ENCODE measurements at places on chromosomes 3 and 15.
A peak's percentile ranks its signal among the peaks of the same experiment; 100 is the strongest.

- no peak for DNase-seq
These were observed 7.1 kb downstream of the SCAMP2 start for GRCh38 chr15:74866090-74866489.

DNA sequence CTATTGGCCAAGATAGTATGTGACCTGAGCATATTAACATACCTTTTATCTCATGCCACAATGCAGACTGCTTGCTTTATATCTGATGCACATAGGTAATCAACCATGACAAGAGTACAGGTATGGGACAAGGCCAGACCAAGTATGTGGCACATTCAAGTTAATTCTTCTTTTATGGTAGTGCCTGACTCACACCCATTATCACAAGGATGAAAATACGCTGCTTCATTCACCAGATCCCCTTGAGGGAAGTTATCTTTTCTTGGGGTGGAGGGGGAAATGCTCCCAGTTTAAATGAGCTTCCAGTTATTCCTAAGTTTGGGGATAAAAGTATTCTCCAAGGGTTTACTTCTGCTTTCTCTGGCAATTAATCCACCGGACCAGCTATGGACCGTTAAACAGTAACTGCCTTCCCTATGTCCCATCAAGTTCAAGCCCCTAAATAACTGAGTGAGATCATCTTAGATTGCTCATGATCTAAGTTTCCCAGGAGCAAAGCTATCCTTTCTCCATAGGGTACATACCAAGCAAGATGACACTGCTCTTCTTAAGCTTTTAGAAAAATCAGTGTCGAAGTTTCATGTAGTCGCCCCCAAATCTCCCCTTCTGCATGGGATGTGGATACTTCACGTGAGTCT lies 1.9 kb downstream of the COL8A1 start:
- no peak for DNase-seq

DNA sequence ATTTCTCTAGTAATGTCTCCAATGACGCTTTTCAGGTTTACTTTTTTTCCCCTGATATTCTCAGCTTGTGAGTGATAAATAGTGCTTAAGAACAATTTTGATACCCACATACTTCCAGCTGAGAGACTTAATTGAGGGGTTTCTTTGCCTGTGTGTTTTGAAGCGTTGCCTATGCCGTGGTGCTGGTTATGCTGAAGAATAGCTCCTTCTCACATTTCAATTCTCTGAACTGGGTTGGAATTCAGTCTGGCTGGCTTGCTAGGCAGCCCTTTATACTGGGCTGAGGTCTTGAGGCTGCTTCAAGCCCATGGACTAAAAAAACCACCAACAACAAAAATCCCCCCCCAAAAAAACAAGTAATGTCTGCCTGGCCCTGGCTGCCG lies 87.4 kb downstream of the CHST2 start:
- no peak for DNase-seq

GRCh38 chr3:149577801-149578200 lies 80.0 kb downstream of the WWTR1 start:
- no peak for DNase-seq

- DNase-seq, result no peak
These were observed 35.6 kb upstream of the MUC4 start for GRCh38 chr3:195847055-195847950.

DNA sequence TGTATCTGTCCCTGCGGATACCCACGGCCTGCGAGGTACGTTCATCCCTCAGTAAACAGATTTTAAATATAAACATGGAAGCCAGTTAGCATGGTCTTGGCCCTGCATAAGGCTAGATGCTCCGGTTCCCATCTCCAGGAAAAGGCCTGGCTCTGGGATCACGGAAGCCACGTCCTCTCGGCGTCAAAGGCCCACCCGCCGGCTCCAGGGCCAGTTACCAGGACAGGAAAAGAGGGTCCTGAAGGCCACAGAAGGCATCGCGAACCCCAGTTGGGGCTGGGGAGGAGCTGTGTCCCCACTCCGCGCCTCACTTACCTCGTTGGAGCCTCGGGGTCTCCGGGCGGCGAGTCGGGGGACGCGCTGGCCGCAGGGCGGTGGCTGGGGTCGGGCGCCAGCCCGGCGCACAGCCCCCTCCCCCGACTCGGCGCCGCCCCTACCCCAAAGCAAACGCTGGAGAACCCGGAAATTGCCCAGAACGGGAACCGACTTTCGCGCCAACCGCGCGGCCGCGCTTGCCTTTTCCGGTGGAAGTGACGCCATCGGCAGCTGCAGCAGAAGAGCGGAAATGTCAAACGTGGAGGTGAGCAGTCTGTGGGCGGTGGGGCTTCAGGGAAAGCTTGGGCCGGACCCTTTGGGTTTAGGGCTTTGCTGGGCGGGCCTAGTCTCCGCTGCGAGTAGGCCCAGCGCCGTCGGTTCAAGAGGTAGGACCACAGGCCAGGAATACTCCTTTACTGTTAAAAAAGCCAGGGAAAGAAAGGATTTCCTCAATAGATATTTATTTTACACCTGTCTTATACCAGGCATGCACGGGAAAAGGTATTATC lies at the start of gene TOPBP1:
TSS of gene TOPBP1 (minus strand) at position 488 of the 824 bp plus-strand sequence. CDS start 814 bp downstream, outside the sequence.
- peak; percentile 88 for DNase-seq

DNA sequence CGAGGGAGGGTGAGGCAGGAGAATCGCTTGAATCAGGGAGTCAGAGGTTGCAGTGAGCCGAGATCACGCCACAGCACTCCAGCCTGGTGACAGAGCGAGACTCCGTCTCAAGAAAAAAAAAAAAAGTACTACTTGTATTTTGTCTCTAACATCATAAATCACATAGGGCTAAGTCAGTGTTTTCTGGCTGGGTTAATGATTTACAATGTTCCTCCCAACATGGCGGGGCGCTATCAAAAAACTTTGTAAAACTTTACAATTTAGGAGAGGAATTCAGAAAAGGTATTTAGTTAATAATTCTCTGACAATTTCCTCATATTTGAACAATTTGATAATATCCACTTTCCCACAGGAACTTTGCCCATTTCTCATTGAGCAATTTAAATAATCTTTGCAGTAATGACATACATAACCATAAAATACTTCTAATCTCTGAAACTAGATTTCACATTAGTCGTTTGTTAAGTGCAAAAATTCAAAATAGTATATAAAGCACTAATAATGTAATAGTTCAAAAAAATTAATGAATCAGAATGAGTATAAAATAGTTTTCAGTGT lies 26.6 kb upstream of the B3GNT5 start:
- DNase-seq, result no peak

DNA sequence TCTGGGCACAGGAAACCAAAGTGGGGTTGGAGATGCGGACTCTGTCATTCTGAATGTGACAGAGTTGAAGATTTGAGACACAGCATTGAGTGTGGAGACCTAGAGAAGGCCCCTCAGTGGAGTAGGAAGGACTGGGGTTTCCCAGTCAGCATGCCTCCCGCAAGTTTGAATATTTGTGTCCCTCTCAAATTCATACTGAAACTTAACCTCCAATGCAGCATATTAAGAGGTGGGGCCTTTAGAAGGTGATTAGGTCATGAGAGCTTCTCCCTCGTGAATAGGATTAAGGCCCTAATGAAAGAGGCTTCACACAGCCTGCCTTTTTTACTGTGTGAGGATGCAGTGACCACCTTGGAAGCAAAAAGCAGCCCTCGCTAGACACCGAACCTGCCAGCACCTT lies 8.0 kb downstream of the HDDC3 start:
- DNase-seq, result peak; percentile 44

DNA sequence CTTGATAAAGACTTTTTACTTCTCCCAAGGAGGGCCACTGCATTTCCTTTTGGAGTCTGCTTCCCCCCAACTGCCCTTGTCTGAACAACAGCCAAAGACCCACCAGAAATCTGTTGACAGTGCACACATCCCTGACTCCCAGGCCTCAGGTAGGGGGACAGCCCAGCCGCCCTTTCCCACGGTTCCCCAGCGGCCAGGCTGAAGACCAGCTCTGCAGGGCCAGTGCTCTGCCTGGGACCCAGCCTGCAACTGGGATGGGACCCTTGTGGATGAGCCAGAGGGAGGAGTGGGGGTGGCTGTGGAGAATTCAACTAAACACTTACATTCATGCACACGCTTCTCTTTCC lies 8.1 kb upstream of the PRR23E start:
- no peak for DNase-seq

- DNase-seq, result no peak
These were observed 259.2 kb upstream of the CCDC54 start for GRCh38 chr3:107117922-107118536.

GRCh38 chr15:77013776-77014131 lies 18.8 kb downstream of the PSTPIP1 start:
- DNase-seq, result peak; percentile 72

DNA sequence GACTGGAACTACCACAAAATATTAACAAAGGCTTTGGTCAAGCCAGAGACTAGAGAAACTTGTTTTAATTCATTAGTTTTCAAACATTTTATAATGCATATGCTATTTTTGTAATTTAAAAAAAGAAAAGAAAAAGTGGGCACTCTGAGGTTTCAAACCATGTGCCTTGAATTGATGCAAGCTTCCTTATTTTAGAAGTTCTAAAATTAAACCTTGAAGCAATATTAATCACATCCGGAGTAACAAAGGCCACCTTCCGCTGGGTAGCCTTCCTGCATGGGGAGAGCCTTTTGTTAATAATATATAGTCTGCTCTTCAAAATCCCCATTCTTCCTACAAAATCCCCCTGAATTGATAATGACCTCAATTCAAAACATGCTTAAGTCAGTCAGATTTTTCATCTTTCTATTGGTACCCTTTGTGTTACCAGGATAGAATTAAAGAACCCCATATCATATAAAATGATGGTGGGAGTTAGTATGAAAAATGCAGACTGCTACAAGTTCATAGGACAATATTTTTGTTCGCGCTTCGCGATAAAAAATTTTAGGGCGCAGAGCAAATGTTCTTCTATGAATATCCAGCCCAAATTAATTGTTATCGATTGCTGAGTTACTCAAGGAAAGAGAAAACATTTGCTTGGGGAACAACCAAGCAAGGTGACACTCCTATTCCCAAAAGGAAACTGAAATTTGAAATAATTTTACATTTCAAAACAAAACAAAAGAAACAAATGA lies 30.6 kb downstream of the LDHAL6B start:
- no peak for DNase-seq

DNA sequence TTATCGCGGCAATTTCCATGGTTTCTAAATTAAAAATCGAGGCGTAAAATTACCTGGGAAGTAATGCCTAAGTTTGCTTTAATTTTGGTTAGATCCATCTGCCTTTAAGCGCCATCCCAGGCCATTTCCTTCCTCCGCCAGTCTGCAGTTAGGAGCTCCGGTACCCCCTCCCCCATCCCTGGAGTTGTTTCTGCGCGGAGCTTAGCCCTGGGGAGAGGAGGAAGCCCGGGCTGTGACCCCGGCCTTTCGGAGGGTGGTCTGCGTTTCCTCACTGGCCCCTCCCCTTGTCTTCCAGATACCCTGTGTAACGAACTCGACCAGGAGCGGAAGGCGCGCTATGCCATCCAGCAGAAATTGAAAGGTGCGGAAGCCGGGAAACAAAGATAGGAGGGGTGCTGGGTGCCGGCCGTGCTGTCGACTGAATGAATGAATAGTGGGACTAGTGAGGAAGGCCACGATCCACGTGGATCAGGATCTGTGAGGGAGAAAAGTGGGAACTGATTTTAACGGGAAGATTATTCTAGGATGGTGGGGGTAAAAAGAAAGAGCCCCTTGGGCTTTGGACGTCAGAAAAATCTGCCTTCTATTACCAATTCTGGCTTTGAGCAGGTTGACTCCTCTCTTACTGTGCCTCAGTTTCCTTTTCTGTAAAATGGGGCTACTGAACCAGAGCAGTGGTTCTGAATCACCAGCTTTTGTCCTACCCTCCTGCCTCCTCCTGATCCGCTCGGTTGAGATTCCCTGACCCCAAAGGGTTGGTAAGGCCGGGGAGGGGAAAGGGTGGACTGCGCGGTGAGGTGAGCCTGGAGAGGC lies 6.7 kb downstream of the RNU6-1 start:
- no peak for DNase-seq

DNA sequence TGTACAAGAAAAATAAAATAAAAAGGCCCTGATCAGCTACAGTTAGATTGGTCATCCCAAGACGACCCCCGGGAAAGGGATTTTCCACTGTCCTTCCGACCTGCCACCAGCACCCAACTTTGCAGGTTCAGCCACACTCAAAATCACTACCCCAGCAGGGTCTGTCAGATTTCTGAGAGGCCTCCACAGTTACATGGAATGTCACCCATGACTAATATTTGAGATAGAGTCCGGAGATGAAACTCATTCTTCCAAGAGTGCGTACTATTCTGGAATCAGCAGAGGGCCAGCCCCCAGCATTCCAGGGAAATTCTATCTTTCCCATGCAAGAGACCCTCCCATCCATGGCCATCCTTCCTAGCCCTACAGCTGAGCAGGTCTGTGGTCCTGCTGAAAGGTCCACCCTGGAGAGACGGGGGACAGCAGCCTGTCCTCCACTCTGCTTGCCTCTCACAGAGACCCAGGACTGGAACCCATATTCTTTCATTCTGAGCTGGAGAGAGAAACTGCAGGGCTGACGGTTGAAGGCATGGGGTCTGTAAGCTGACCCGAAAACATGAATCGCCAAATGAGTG lies 5.8 kb downstream of the LIPC start:
- DNase-seq, result no peak

GRCh38 chr15:75114796-75115195 lies 86.9 kb upstream of the C15orf39 start:
- DNase-seq, result no peak

DNA sequence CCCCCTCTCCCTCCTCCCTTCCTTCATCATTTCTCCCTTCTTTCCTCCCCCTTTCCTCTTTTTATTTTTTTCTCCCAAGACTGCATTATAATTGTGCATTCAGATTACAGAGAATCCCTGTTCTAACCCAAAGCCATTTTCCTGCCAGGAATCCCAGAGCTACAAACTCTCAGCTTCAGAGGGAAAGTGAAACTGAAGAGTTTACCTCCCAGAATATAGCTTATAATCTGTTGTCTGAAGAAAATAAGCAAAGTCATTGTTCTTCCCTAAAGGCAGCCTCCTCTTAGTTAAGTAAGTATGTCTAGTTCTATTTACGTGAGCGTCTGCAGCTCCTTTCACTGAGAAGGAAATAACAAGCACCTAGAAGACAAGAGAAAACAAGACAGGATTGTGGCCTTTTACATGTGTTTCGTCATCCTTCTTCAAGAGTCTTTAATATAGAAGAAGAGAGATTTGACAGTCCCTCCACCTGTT lies 97.2 kb downstream of the CHST2 start:
- DNase-seq, result no peak

GRCh38 chr3:129116482-129116946 lies 5.1 kb downstream of the RAB43 start:
- DNase-seq, result no peak

DNA sequence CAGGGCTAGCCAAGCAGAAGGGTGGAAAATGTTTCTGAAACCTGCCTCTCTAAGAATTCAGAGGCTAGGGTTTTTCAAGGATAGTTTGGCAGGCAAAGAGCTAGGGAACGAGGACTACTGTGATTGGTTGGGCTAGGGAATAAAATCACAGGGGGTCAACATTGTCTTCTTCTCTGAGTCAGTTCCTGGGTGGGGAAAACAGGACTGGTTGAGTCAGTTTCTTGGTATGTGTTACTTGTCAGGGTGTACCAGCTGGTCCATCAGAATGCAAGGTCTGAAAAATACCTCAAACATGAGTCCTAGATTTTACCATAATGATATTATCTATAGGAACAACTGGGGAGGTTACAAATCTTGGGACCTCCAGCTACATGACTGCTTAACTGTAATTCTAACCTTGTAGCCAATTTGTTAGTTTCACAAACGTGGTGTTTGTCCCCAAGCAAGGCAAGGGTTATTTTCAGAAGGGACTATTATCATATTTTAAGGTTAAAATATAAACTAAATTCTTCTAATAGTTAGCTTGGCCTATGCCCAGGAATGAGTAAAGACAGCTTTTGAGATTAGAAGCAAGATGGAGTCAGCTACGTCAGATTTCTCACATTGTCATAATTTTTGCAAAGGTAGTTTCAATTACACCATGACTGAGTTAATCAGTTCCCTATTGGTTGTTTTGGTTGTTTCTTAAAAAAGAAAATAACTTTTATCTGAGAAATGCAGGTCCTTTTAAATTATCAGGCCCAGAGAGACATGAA lies 231.5 kb downstream of the ALCAM start:
- no peak for DNase-seq

Data from GM19239 (cell line).